ENCODE measurements at places on chromosomes 4 and X.
A peak's percentile ranks its signal among the peaks of the same experiment; 100 is the strongest.

DNA sequence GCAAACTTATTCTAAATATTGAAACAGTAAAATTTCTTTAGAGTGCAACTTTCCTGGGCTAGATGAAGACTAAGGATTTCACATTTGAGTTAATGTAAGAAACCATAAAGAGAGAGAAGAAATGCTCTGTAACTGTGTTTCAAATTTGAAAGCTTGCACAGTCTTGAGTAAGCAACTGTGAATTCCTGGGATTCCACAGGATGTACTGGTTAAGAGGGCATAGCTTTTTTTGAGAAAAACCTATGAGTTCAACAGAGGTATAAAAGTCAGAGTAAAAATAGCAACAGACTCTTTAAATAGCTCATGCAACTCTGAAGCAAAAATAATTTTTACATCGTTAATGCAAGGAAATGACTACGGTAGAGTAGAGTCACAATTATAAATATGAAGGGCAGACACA is 25.5 kb downstream of the ZNF330 start:
- no peak overlapping the region for H3K27ac ChIP-seq
- no peaks in the 10 kb centered on the region for H3K36me3 ChIP-seq
- DNase-seq: no peak
- no peaks in the 10 kb centered on the region for H3K4me1 ChIP-seq
- H3K27me3 ChIP-seq: no peaks in the 10 kb centered on the region

GRCh38 chr4:18734405-18734804 is 712.9 kb upstream of the LCORL start:
- H3K27me3 ChIP-seq: no peaks in the 10 kb centered on the region
- no peaks in the 10 kb centered on the region for H3K36me3 ChIP-seq
- no peak for DNase-seq
- H3K4me3 ChIP-seq: no peak overlapping the region
- no peaks in the 10 kb centered on the region for H3K4me1 ChIP-seq

- H3K27ac ChIP-seq: no peak overlapping the region
- H3K36me3 ChIP-seq: no peaks in the 10 kb centered on the region
- DNase-seq: no peak
- H3K4me1 ChIP-seq: no peaks in the 10 kb centered on the region
- no peaks in the 10 kb centered on the region for H3K27me3 ChIP-seq
Measured at GRCh38 chr4:102878901-102879300, 10.1 kb downstream of the CISD2 start.

- no peak overlapping the region for H3K4me3 ChIP-seq
- no peak for DNase-seq
- H3K4me1 ChIP-seq: peaks cover 3% of the 10 kb centered on the region
- H3K27me3 ChIP-seq: no peaks in the 10 kb centered on the region
- no peak overlapping the region for H3K27ac ChIP-seq
Measured at GRCh38 chr4:123835831-123836590, 439.4 kb downstream of the SPRY1 start.

GRCh38 chr4:111718763-111719559 is 426.3 kb upstream of the FAM241A start:
- no peaks in the 10 kb centered on the region for H3K27me3 ChIP-seq
- H3K27ac ChIP-seq: no peak overlapping the region
- no peaks in the 10 kb centered on the region for H3K4me1 ChIP-seq
- no peaks in the 10 kb centered on the region for H3K36me3 ChIP-seq
- H3K4me3 ChIP-seq: no peak overlapping the region

- peak within 1 kb of the TSS; percentile 61 for H3K4me3 ChIP-seq
- peaks cover 17% of the 10 kb centered on the region for H3K36me3 ChIP-seq
- H3K27ac ChIP-seq: peak within 1 kb of the TSS; percentile 94
- DNase-seq: no peak
- no peaks in the 10 kb centered on the region for H3K27me3 ChIP-seq
Measured at GRCh38 chr4:2261853-2262144, at the start of gene MXD4. TSS of gene MXD4 (minus strand) at chr4:2262109. CDS start at chr4:2261980, 129 bp downstream.

Measured in effector memory CD4-positive, alpha-beta T cell (primary cell).